Hematopoietic multipotent progenitor cell (in vitro differentiated cells): ENCODE measurements at places on chromosomes 3 and 15.

GRCh38 chr3:123082370-123083065, 15.7 kb downstream of the PDIA5 start:
- DNase-seq, result no peak

GRCh38 chr3:35641920-35642527, 2.7 kb downstream of the ARPP21 start:
- DNase-seq, result no peak

DNA sequence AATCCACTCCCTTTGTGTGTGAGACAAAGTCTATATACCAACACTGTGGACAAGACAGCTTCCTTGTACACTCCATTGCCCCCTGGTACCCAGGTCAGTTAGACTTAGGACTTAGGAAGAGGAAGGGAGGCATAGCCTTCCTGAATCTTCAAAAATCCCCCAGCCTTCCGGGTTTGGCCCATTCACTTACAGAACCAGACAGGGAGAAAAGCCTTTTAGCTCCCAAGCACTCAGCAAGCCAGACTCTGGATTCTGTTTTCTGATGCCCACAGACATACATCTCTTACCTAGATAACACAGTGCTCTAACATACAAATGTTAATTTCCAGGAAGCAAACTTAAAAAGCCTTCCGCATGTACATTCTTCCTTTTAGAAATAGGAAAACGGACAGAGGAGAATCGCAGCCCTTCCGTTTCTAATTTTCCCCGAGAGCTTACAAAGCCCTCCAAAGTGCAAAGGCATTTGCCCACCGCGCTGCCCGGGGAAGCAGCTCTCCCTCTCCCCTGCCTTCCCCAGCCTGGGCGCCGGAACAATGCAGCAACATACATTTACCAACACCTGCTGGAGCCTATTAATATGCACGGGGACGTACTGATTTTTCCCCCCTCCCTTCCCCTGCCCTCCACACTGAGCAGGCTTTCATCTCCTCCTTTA, 442.0 kb downstream of the MAGI1 start:
- DNase-seq, result no peak

DNA sequence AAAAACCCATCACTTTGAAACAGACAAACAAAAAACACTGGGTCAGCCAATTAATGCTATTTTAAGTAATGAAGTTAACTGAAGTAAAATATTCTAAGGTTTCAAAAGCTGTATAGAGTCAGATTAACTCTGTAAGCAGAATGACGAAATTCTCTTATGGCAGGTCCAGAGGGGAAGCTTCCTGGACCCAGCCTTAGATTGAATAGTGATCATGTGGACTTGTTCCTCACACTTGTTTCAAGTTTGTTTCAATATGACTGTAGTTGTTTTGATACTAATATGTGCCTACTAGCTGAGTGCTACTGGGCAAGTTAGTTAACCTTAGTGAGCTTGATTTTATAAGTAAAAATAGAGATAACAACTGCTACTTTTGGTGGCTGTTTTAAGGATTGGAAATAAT, 32.6 kb downstream of the PLS1 start:
- no peak for DNase-seq

DNA sequence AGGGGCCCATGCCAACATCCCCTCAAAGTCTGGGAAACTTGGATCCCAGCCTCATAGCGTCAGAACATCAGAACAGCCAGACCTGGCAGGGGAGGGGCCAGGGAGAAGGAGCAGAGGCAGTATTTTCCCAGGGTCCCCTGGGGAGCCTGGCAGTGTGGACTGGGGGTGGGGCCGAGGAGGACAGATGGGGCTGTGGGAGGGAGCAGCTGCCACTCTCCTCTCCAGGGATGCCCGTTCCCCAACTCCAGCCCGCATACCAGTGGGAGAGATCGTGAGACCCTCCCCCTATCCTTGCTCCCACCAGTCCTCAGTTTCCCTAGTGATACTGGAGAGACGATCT, 6.5 kb upstream of the DNAJB8 start:
- no peak for DNase-seq

DNA sequence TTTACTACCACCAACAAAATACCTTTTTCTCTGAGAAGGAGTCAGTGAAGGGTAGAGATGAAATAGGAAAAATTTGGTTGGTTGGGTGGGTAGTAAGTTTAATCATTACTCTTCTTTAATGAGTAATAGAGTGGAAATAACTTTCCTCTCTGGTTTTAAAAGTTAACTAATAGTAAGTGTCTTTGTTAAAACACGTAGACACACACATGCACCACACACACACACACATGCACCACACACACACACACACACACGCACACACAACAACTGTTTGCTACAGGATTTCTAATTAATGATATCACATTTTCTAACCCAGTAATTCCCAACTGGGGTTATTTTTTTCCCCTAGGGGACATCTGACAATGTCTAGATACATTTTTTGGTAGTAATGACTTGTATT, 84.1 kb downstream of the CHL1 start:
- no peak for DNase-seq

DNA sequence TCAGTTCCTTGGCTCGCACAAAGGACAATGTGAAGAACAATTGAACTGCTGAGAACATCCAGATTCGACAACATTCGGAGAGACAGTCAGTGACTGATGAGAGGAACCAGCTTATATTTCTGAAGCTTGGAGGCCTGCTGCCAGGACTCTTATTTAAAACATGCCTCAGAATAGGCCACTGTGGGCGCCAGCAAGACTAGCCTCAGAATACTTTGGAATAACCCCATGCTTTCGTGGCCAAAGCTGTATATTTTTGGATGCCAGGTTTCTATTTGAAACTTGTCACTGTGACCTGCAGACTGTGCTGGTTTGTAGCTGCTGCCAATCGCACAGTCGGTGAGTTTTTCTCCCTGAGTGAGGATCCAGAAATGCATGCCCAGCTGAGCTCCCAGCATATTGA, 129.9 kb upstream of the UBE3A start:
- DNase-seq, result no peak

DNA sequence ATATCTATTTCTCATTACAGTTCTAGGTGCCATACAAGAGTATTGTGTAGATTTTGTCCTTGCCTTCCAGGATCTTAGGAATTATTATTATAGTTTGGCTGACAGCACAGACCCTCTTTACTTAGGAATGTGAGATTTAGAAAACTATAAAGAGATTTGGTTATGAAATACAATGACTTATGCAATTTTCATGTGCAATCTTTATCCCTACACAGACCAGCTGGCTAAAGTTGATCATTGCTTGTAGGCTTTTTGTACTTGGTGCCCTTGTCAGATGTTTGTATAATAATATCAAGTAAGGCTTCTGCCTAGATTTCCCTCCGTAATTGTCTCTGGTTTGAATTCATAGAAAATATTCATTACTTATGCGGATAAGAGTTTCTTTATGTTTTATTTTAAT, 174.5 kb upstream of the GAP43 start:
- DNase-seq, result no peak
